ENCODE measurements at places on chromosomes 4 and X.

DNA sequence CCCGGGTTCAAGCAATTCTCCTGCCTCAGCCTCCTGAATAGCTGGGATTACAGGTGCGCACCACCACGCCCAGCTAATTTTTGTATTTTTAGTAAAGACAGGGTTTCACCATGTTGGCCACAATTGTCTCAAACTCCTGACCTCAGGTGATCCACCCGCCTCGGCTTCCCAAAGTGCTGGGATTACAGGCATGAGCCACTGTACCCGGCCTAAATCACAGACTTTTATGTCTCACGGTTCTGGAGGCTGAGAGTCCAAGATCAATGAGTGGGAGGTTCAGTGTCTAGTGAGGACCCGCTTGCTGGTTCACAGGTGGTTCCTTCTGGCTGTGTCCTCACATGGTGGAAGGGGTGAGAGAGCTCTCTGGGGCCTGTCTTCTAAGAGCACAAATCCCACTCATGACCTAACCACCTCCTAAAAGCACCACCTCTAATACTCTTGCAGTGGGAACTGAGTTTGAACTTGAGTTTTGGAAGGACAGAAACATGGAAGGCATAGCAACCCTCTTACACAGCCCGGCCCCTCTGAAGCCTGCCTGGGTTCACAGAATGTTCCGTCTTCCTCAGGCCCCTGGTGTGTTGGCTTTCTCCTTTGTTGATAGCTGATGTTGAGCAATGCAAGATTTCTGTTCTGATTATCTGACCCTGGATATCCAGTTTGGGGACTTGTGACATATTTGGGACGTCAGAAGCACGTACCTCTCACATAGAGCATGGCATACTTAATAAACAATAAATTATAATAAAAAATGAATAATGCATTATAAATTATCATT, 1.9 kb upstream of the AKAP17A start:
- no peak for DNase-seq

DNA sequence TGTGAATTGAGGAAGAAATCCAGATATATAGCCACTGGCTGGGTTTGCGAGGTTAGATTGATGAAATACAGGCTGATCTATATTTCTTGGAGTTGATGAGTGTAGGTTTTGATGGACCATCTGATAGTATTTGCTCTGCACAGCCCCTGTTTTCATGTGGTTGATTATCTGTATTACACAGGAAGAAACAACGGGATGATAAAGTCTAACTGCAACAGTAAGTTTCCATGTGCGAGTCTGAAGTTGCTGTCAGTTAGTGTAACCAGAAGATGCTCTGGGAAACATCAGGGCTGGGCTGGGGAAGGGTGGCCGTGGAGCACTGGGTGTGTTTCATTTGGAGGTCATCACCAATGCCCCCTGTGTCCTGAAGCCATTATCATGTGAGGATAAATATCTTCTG, 148.4 kb upstream of the SFRP2 start:
- no peak for DNase-seq

DNA sequence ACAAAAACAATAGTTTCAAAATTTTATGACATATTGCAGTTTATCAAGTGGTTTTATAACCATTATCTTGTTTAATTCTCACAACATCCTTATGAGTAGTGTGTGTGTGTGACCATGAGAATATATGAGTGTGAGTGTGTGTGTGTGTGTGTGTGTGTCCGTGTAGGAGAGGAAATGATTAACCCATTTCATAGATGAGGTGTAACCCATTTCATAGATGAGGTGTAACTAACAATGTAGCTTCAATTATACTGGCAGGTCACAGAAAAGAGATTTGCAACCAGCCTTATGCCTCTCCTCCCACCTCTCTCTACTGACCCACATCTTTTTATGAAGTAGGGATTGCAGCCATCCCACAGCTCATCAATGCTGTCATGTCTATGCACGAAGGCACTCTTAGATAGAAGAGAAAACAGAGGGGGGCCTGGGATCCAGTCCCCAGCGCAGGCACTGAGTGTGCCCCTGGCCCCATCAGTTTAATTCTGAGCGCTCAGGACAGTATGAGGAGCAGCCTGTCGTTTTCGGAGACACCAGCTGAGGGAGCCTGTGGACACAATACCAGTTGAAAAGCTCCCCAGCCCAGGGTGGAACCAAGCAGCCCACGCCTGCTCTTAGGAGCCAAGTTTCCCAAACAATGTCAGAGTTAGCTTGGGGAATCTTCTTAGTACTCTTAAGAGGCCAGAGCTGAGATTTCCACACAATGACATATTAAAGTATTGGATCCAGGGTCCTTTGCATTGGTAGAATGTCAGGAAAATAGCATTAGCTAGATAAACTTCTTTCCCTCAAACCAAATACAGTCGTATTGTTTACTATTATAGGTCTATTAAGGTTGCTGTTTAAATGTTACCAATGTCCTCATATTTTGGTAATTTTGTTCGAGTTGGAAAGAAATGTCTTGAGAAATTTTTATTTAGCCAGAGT, 88.6 kb downstream of the PALLD start:
- DNase-seq = peak; percentile 2

DNA sequence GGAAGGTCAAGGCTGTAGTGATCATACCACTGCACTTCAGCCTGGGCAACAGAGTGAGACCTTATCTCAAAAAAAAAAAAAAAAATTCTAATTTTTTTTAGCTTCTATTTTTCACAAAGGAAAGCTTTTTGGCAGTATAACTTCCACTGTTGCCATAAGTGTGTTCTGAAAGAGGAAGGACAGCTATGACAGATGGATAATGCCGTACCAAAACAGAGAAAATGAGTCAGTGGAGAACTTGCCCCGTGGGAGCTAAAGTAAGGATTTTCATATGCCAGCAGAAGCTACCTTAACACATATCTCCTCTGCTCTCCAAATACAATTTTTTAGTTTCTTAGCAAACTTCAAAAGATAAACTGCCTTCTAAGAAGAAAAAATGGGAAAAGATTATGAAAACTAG, 43.7 kb downstream of the RPS3A start:
- no peak for DNase-seq

- DNase-seq = no peak
These were observed 15.4 kb downstream of the CMC4 start for GRCh38 chrX:155055494-155055893.

- DNase-seq = no peak
These were observed 13.6 kb downstream of the DHX15 start for GRCh38 chr4:24570574-24571236.

GRCh38 chr4:116005037-116005805, 891.8 kb upstream of the NDST4 start:
- DNase-seq = no peak

- no peak for DNase-seq
These were observed 79.0 kb downstream of the JAKMIP1 start for GRCh38 chr4:6121276-6121850.
